CD4-positive, alpha-beta memory T cell (primary cell): ENCODE measurements at places on chromosomes 2 and 18.
A peak's percentile ranks its signal among the peaks of the same experiment; 100 is the strongest.

DNA sequence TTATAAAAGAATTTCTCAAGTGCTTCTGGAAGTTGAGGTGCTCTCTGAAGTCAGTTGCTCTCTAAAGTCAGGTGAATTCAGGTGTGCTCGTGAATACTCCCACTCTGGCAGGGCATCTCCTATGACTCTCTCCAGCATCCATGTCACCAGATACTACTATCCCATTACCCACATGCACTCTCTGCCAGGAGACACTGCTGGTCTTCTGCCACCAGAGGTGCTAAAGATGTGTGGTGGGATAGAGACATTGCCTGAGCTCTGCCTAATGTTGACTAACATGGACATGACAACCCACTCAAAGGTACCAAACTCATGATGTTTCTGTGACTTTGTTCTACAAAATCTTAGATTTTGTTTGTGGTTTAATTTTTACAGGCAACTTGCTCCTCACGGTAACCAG, 106.4 kb upstream of the HNRNPA3 start:
- no peak for DNase-seq

DNA sequence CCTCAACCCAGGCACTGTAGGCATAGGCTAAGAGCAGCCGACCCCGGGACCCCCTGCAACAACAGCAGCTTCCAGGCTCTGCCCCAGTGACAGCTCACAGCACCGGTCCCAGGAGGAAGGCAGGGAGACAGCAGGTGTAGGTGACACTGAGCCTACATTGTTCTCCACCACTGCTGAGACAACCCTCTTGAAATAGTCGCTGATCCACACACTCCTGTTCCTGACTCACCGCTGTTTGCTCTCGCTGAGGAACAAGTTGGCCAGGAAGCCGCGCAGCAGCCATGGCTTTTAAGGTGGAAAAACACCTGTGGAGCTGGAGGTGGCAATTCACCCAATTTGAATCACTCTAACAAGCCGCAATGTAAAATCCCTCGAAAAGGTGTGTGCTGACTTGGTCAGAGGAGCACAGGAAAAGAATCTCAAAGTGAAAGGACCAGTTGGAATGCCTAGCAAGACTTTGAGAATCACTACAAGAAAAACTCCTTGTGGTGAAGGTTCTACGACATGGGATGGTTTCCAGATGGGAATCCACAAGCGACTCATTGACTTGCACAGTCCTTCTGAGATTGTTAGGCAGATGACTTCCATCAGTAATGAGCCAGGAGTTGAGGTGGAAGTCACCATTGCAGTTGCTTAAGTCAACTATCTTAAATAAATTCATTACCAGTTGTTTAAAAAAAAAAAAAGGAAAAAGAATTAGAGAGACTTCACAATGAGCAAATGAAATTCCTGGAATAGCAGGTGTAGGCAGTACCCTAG, 167.5 kb downstream of the ARL4C start:
- DNase-seq, result no peak

GRCh38 chr2:232368311-232368731, 10.2 kb upstream of the ALPP start:
- no peak for DNase-seq

GRCh38 chr18:36335476-36336279, 38.2 kb downstream of the FHOD3 start:
- DNase-seq, result no peak

GRCh38 chr2:196205881-196206435, 34.6 kb upstream of the STK17B start:
- DNase-seq, result no peak

DNA sequence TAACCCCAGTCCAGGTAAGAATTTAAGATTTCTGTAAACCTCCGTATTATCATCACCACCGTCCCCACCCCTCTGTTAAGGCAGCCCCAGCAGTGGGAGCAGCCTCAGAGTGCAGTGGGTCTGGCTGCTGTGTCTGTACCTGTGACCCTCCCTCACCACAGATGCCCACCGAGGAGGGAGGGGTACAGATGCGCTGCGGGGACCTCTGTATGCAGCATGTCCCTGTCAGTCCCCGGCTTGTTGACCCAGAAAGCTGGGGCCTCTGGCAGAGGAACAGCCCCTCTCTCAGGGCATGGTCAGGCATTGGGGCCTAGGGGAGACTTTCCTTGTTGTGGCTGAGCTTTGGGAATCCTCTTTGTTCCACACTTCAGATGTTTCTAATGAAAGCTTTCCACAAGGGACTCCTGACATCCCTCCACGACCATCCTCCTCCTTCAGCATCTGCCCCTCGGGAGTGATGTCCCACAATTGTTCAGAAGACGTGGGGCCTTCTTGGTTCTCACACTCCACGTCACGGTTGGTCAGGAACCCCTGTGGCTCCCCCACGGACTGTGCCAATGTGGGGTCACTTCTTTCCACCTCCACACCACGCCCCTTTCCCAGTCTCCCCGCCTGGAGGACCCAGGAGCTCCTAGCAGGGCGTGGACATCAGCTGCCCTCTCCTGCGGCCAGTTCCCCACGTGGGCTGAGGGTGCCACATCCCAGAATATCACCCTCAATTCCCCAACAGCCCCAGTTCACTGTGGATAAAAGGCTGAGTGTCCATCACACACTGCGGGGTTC, 384.2 kb upstream of the MYT1L start:
- no peak for DNase-seq

GRCh38 chr18:35998967-35999366, 26.5 kb downstream of the RMP24 start:
- DNase-seq, result no peak

GRCh38 chr2:177646791-177647190, 254.2 kb downstream of the AGPS start:
- no peak for DNase-seq

GRCh38 chr2:177296040-177296439, 31.5 kb upstream of the NFE2L2 start:
- DNase-seq, result peak; percentile 49

- DNase-seq, result no peak
Measured at GRCh38 chr2:190646780-190647522, 1.9 kb upstream of the NAB1 start.

DNA sequence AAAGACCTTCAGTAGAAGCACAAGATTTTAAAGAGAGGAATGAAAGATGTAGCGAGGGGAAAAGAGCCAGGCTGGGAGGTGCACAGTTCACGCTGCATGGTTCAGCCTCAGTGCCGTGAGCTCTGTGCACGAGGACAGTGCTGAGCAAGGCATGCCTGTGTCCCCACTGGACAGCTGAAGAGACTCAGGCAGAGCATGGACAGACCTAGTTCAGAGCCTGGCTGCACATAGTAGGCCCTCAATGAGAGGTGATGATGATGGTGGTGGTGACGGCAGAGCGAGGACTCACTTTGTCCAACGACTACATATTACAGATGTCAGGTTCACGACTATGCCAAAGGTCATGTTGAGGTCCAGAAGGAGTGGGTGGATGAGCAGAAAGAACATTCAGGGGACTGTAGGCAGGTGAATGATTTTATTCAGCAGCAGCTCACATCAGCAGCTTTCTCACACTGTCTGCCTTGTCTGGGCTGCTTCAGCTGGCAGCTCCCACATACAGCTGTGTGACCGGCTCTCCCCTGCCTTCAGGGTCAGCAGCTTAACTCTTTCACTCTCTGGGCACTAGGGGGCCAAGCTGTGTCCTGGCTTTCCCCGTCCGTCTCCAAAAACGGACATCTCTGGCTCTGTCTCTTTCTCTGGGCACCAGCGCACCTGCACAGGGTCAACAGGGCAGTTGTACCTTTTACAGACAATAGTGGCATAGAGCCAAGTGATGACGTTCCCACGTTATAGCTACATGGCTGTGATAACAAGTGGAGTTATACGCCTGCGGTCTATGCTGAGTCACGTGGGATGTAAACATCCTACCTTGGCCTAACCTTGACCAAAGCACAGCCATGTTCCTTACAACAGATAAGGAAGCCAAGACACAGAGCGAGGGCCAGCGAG, 128.8 kb upstream of the MSH6 start:
- DNase-seq, result no peak

GRCh38 chr2:6186332-6187151, 494.4 kb downstream of the SOX11 start:
- no peak for DNase-seq

GRCh38 chr2:106011380-106011779, 182.7 kb downstream of the UXS1 start:
- DNase-seq, result no peak

DNA sequence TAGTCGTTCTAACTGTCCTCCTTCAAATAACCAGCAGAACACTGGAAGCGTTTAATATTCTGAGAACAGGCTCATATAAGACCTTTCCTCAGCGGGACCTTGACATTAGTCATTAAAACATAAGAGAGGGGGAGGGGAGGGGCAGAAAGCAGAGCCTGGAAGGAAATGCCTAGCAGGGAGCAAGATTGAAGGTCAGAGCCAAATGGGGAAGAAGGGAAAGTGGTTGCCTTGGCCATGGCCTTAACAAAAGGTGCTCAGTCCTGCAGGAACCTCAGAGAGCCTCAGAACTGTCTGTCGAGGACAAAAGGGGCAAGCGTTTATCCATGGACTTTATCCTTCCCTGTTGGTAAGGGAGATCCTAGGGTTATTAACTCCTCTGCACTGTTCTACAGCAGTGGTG, 856 bp upstream of the PLA2R1 start:
- no peak for DNase-seq

- DNase-seq, result no peak
Measured at GRCh38 chr2:46716927-46717326, 198.7 kb downstream of the MCFD2 start.

GRCh38 chr2:191682126-191682525, 4.2 kb downstream of the NABP1 start:
- DNase-seq, result no peak

DNA sequence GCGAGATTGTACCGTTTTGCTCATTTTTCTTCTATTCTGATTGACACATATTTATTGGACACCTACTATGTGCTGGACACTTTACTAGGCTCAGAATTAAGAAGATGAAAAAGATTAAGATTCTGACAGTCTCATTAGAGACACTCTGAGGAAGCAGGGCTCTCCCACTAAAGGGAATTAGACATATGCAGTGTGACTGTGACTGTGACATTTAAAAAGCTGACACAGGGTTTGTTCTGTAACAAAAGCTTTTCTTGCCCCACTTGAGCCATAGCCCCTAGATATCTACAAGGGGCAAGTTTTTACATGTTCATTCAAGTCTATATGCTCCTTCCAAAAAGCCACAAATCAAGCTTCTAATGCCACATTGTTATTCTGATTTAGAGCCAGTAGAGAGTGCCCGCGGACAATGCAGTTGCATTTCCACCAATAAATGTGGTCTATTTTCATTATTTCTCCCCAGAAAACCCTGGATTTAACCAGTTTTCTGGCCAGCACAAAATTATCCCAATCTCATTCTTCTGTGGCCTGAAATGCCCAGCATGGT, 9.8 kb downstream of the ARHGAP25 start:
- DNase-seq, result no peak

GRCh38 chr2:238881353-238882081, 33.6 kb downstream of the TWIST2 start:
- DNase-seq, result no peak

GRCh38 chr18:1604751-1605150, 700.1 kb downstream of the ADCYAP1 start:
- DNase-seq, result no peak

- DNase-seq, result no peak
Measured at GRCh38 chr2:136434251-136434715, 316.3 kb upstream of the CXCR4 start.

DNA sequence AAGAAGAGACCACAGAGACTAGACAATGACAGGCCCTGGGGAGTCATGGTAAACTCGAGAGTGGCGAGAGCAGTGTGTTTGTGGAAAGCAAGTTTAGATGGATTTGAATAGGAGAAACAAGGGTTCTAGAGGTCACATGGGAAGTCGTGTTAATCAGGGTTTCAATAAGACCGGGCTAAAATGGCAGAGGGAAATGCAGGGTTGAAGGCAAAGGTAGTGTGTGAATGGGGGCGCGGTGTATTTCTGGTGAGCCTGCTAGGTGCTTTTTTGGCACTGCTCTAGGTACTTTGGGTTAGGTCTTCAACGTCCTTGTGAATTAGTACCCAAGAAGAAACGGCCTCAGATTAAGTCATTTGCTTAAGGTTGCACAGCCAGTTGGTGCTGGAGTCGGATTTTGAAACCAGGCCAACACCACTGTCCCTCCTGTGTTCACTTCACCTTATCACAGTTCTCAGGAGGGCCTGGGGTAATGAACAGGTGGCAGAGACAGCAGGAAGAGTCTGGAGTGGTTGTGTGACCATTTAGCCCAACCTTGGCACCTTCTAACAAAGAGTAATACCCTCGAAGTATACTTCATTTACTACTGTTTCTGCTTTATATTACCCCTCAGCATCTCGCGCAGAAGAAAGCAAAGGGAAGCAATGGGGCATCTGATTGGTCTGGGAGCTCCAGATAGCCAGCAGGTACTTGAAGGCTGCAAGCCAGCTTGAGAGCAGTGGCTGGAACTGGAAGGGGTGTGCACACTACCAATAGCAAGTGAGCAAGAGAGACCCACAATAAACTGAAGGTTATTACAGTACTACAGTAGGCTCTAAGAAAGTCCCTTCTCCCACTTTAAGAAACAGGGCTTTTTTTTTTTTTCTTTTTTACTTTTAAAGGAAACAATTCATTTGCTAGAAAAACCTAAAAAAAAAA, 33.4 kb upstream of the GAREM2 start:
- no peak for DNase-seq

DNA sequence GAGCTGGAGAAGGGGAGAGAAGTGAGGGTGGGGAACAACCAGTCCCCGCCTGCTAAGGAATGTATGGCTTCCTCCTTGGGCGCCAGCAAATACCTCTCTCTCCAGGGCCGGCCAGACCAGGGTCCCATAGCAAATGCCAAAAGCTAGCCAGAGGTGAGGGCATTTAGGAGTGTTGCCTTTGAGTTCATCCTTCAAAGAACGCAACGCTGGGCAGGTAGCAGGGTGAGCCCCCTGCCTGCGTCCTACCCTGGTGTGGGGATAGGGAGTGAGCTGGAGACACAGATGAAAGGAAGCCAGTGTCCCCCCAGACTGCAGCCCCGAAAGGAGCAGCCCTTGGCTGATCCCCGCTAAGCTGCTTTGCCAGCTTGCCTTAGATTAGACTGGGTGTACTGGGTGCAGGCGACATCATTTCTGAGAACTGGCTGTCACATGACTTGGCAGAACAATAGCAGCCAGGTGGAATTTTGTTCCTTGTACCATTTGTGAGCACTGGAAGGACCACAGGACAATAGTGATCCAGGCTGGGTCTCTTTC, 40.4 kb downstream of the KLHL29 start:
- no peak for DNase-seq

DNA sequence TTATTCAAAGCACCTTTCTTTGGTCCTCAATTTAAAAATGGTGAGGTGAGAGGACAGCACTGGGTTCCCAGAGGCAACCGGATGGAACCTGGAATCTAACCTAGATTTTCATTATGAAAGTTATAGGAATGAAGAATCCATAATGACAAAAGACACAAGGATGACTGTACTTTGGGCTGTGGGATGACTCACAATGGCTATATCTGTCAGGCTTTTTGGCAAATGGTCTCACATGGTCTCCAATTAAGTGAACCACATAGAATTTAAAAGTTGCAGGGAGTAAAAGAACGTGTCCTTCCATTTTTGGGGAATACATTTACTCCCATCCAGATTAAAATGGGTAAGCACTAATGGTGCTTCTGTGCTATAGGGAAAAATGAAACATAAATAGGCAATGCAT, 31.8 kb upstream of the LYPD1 start:
- DNase-seq, result no peak
